Karpas-422 (cell line): ENCODE measurements at places on chromosomes 3 and 15.
A peak's percentile ranks its signal among the peaks of the same experiment; 100 is the strongest.

- DNase-seq: no peak
Measured at GRCh38 chr3:24538891-24539290, 44.2 kb upstream of the THRB start.

- no peak for DNase-seq
Measured at GRCh38 chr15:96338766-96339618, 8.5 kb downstream of the NR2F2 start.

GRCh38 chr15:81492331-81492968 lies 118.4 kb upstream of the TMC3 start:
- DNase-seq: no peak

DNA sequence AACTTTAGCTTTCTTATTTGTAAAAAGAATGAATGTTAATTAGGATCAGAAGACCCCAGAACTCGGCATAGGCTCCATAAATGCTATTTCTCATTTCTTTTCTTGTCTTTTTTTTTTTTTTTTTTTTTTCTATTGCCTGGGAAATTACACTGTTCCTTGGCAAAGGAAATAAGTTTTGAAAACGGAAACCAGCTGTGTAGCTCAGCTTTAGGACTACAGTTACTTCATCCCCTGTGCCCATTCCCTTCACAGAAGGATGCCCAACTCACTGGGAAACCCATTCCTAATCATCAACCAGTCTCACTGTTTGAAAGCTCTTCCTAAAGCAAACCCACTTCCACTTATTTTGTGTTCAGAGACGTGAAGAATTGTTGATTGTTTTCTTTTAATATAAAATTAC lies 254.0 kb upstream of the IL12A start:
- no peak for DNase-seq

- DNase-seq: no peak
Measured at GRCh38 chr3:101244212-101244575, 76.2 kb downstream of the IMPG2 start.

DNA sequence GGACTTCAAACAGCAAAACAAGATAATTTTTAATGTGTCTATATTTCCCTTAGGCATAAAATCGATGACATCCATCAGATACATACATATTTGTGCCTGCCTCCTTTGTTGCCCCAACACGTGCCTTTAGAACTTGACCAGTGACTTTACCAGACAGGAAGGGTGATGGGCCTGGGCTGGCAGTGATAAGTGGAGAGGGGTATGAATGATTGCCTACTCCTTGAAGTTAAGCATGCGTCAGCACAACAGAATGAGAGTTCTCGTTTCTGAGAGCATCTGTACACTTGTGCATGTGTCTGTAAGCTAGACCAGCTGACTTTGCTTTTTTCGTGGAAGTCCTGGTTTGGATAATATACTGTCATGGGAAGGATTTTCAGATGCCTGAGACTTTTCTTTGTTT lies 54.9 kb upstream of the COL6A6 start:
- no peak for DNase-seq

GRCh38 chr3:44669760-44670159 lies 21.2 kb downstream of the ZNF35 start:
- no peak for DNase-seq

- DNase-seq: no peak
Measured at GRCh38 chr3:103170651-103171050, 735.8 kb downstream of the ZPLD1 start.

DNA sequence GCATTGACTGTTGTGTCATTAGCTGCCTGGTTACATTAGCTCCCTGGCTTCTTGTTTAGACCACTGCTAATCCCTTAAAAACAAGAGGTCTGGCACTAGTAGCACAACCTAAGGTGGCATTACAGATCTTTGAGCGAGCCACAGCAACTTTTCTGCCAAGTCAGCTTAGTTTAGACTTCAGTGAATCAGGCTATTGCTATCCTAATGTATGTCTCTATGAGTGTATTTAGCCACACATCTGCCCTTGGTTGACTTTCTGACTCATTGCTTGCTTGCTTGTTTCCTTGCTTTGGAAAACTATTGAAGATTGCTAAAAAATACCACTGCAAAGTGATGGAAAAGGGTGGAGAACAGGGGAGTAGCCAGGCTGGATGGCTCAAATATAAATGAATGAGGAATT lies 50.2 kb downstream of the CHP1 start:
- DNase-seq: no peak

DNA sequence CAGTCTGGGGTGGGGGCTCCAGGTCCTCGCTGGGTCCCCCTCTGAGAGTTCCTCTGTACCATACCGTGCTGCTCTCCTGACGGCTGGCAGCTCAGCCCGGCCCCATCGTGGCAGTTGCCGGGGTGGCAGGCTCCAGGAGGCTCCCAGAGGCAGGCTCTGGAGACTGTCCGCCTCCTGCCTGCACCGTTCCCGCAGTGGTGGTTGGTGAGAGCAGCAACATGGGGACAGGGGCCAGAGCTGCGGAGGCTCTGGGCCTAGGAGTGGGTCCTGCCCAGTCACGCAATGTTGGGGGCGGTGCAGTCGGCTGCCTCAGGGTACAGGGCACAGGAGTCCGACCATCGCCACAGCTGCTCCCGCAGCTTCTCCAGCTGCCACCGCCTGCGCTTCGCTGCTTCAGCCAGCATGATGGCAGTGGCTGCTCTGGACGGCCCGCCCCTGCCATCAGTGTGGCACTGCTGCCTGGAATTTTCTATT lies 492.7 kb downstream of the AGBL1 start:
- no peak for DNase-seq

- DNase-seq: no peak
Measured at GRCh38 chr3:129101370-129102138, 20.1 kb downstream of the RAB43 start.

DNA sequence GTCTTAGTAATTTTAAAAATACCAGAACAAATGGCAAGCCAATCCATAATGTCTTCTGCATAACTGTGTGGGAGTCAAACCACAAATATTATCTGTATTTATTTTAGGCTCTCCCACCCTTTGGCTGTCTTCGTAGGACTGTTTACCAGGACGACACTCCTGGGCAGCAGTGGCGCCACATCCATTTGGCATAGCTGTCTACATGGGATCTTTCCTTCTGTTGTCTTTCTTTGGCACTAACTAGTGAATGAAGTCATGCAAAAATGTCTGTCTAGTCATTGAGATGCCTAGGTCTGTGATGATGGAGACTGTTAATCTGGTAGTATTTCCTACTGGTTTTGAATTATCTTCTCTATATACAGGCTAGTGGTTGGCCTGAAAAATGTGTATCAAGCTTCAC lies 54.0 kb upstream of the CHMP2B start:
- no peak for DNase-seq

- DNase-seq: no peak
Measured at GRCh38 chr3:139198929-139199328, 144.9 kb upstream of the MRPS22 start.

DNA sequence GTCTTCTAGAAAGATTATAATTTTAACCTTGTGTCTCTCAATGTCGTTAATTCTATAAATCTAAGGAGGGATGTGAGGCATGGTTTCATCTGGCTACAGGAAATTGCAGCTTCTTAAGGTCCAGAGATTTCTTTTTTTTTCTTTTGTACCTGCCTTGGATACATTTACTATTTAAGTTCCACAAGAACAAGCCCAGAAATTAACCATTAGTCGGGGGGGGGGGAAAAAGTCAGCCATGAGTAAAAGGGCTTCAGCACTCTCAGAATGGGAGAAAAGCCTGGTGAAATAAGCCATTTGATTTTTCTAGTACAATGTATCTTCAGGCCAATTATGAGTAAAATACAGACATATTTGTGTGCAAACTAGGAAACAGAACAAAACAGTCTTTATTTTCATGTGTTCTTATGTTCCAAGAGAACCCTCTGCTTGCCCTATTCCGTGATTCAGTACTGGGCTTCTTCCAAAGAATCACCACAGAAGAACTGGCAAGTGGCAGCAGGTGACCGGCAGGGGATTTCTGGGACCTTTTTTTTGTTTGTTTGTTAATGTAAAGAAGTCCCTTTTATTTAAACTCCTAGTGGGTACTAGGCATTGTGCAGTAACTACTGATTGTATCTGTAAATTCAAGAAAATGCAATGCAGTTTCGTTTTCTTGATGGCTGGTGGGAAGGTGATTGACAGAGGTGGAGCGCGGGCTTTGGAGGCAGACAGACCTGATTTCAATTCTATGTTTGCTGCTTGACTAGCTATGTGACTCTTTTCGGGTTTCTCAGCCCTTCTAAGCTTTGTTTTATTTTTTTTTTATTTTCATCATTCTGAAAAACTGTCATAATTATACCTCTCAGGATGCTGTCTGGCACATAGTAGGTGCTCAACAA lies 82.5 kb downstream of the PEX5L start:
- no peak for DNase-seq

- DNase-seq: no peak
Measured at GRCh38 chr3:33364531-33365128, 75.6 kb downstream of the UBP1 start.

DNA sequence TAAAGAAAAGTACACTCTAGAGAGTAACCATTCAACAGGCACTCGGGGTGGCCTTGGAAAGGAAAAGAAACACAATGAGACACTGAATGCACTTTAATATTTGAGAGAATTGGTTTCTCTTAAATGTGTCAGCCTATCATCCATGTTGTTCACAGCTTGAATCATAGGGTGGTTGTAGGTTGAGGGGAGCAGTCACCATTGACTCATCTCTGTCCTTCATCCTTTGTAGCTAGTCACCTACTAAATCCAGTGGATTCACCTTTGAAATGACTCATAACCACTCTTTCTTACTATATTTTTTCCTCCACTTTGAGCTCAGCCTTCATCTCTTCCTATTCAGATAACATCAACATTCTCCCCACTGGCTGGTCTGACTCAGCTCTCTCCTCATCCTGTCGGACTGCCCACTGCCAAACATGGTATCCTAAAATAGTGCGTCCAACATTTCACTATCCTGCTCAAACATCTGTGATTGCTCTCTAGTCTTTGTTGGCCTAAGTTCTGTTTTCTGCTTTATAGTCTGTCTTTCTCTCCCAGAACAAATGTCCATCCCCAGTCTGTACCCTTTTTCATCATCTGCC lies 182.7 kb upstream of the GADL1 start:
- no peak for DNase-seq

DNA sequence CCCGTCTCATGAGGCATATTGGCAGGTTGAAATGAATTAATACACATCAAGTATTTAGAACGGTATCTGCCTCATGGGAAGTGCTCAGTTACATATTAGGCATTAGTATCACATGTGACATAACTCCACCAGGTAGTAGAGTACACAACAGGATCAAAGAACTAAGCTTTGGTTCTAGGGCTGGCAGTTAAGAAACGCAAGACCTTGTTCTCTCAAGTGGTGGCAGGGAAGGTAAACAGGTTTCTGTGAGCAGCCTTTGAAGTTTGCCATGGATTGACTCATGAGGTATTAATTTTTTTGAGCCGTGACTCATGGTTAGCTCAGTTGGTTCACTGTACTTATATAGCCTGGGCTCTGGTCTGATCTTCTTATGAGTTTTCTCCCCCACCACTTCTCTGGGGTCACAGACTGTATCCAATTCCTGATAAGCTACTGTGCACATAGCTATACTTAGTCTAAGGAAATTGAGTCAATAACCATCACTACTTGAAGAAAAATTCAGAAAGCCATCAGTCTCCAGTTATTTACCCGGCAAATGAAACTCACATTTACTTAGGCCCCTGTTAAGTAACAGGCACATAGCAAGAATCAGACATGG lies 155.6 kb upstream of the STT3B start:
- no peak for DNase-seq

DNA sequence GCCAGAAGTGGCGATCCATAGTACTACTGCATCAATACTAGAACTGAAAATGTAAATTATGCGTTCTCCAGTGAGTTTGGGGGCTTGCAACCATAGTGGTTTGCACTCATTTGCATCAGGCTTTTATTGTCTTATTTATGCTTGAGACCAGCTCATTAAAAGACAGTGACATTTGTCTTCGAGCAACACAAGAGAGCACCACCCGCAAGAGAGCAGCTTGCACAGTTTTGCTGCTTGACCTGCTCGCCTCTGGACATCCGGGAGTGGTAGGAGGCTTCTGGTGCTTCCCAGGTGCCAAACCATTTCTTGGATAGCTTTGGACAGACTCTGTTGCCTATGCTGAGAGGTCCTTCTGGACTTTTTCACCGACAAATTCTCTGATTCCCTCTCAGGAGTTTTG lies 294.6 kb downstream of the MEX3B start:
- DNase-seq: no peak

DNA sequence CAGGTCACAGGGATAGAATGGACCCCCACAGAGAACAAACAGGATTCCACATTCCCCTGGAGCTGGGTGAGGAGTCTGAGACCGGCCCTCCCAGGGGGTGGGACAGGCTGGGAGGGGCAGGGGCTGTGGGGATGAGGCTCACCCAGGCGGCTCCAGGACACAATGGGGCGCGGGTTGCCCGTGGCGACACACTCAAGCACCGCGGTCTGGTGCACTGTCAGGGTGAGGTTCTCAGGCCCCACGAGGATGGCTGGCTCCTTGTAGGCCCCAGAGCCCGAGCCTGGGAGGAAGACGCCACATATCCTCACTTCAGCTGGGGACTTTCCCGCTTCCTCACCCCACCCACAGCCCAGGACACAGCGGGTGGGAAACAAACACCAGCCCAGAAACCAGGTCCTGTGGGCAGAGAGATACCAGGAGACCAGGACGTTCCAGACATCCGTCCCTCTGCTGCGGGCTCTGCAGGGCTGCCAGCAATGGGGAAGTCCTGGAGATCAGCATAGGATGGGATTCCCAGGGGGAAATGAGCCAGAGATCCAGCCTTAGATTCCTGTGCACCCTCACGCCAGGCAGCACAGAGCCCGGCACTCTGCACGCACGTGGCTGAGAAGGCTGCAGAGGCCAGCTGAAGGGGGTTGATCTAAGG lies 30.2 kb downstream of the RNU5B-1 start:
- DNase-seq: peak; percentile 52

DNA sequence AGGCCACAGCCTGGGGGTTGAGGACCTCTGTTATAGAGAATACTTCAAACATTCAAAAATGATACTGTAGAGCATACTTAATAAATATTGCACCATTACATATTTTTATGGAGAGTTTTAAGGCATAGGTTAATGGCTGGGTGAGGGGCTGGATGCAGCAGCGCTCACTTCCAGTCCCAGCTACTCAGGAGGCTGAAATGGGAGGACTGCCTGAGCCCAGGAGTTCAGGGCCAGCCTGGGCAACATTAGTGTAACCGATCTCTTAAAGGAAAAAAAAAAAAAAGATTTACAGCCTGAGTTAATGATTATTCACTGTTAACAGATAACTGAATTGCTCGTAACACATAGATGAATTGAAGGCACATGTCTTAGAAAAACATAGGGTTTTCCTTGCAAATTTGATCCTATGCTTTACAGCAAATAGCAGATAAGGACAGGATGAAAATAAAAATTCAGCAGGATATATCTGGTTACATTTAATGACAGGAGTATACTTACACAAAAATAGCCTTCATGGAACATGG lies 282.9 kb downstream of the TBC1D5 start:
- DNase-seq: no peak

- DNase-seq: peak; percentile 72
Measured at GRCh38 chr3:39989746-39990145, 180.3 kb downstream of the MYRIP start.

DNA sequence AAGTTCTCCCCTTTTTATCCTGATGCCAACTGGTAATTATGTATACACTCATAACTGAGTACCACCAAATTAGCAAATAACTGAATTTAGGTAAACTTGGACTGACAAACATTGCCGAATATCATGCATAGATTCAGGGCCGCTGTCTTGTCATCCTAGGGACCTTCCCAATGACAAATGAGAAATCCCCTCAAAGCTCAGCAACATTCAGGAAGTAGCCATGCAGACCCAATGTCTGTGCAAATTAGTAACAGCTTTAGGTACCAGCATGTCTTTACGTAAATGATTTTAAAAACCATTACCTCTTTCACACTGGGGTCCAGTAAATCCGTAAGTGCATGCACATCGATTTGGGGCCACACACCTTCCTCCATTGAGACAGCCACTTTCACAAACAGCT lies 49.5 kb downstream of the FBN1 start:
- DNase-seq: no peak

GRCh38 chr3:182693723-182694122 lies 99.6 kb upstream of the ATP11B start:
- DNase-seq: no peak
